ENCODE measurements at places on chromosomes 3 and 15.

DNA sequence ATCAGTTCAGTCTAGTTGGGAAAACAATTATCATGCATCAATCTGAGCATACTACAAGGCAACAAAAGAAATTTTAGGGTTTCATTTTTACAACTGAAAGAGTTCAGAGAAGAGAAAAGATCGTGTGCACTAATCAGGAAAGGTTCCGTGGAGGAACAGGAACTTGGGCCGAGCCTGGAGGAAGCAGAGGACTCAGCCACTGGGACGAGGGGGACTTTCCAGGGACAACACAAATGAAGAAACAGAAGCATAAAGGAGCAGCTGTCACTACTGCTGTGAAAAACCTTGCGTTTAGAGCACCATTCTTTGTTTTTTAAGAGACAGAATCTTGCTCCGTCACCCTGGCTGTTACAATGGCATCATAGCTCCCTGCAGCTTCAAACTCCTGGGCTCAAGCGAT, 60.5 kb downstream of the MYO1E start:
- no peak for DNase-seq

GRCh38 chr3:186137051-186137685, 28.3 kb upstream of the ETV5 start:
- no peak for DNase-seq

- no peak for DNase-seq
Observed at GRCh38 chr15:34461730-34462129, 24.1 kb upstream of the GOLGA8A start.

DNA sequence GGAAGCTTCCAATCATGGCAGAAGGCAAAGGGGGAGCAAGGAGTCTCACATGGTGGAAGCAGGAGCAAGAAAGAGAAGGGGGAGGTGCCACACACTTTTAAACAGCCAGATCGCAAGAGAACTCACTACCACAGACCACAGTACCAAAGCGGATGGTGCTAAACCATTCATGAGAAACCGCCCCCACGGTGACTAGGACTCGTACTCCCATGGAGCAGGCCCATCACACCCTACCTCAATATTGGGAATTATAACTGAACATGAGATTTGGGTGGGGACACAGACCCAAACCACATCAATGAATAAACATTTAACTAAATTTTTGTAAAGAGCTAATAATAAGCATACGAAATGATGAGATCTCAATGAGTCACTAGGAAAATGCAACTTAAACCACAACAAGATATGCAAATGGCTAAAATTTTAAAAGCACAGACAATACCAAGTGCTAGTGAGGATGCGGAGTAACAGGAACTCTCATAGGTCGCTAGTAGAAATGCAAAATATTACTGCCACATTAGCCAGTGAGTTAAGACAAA, 10.0 kb downstream of the MRPS25 start:
- no peak for DNase-seq

DNA sequence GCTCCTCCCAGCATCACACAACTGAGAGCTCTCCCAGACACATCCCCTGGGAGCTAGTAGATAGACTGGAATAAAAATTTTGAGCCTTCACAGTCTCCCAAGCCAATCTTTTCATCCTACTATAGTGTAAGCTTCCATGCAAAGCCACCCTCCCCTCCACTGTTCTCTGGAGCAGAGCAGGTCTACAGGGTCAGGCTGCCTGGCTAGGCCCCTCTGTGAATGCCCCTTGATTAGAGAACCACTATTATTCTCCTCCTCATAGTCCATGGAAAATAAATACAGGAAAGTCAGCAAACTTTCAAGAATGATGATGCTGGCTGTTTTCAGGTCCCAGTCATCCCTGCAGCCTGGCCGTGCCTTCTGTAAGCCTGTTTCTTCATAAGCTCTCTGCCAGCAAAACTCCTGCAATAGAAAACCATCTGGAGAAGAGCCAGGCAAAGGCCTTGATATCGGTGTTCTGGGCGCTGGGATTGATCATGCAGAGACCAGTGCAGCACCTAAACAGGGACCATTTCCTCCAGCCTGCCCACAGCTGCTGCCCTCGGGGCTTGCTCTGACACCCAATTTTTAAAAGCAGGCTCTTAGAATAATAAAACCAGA, 51.7 kb downstream of the CRYGS start:
- DNase-seq, result no peak

GRCh38 chr3:182740710-182741109, 52.6 kb upstream of the ATP11B start:
- no peak for DNase-seq

GRCh38 chr15:48674876-48675275, 29.4 kb upstream of the FBN1 start:
- DNase-seq, result no peak

DNA sequence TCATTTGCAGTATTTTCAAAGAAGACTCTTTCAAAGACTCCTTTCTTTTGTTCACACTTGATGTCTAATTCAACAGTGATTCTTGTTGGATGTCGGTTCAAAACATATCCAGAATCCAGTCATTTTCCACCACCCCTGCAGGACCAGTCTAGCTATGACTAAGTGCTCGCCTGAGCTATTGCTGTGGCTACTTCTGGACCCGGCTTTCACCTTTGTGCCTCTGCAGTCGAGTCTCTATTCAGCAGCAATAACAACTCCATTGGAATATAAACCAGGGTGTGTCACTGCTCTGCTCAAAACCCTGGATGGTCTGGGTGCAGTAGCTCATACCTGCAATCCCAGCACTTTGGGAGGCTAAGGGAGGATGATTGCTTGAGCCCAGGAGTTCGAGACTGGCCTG, 55.0 kb downstream of the PRICKLE2 start:
- no peak for DNase-seq

- no peak for DNase-seq
Observed at GRCh38 chr3:126988451-126989021, 5.6 kb downstream of the PLXNA1 start.

GRCh38 chr3:880371-880770, 212.5 kb upstream of the CNTN6 start:
- DNase-seq, result no peak

GRCh38 chr3:155370198-155370597, 76.7 kb upstream of the STRIT1 start:
- DNase-seq, result no peak

GRCh38 chr3:13173186-13173585, 100.0 kb upstream of the IQSEC1 start:
- no peak for DNase-seq

- no peak for DNase-seq
Observed at GRCh38 chr3:35651851-35652250, 12.5 kb downstream of the ARPP21 start.

GRCh38 chr15:90982135-90982534, 12.2 kb downstream of the PRC1 start:
- DNase-seq, result no peak

Measured in esophagus squamous epithelium (tissue), 5 donors.